ENCODE measurements at places on chromosomes 2 and 18. TPM values are rescaled to one million over a fixed set of nuclear protein-coding genes. Genes with fewer than 3 reads are reported as not detected.

TOGARAM2 gene
- polyA plus RNA-seq, result 0.83 TPM

DNA sequence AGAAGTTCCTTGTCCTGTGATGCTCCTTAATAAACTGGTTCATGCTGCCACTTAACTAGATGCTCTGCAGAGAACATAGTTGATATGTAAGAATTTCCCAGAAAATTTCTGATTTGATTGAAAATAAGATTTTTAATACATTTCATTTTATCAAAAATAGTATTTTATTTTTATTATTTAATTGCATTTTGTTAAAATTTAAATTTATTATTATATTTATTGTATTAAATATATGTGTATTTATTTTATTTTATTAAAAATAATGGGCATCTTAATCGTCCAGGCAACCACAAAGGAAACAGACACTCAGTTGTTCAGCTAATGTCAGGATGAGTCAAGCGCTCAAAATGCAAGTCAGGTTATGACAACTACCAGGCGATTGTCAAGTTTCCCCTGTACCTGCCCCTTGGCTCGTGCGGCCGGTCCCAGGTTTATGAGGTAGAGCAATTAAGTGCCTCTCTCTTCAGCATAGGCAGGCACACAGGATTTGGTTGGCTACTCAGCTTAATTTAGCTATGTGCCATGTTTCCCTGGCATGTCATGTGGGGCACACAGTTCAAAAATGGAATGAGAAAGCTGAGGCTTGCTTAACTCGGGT is 361.2 kb downstream of the RND3 start:
- DNase-seq, result no peak

DNA sequence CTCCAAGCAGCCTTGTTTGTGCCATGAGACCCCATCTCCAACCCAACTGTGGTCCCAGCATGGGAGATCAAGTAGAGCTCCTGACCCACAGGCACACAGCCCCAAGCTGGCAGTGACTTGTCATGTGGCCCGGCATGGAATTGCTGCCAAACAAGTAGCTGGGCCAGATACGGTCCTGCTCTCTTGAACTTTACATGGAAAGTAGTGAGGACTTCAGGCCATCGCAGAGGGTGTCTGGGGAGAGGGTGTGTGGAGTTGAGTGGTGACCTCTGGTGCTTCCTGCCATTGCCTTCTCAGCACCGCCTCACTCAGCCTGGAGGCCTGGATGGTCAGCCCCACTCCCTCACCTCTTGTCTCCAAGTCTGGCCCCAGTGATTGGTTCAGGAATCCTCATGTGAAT is 10.9 kb upstream of the SLC4A3 start:
- DNase-seq, result no peak

CHCHD5 gene
- polyA plus RNA-seq, result 37.7 TPM

GRCh38 chr2:128644718-128645256 is 326.1 kb upstream of the HS6ST1 start:
- DNase-seq, result no peak

IL1RN gene
- polyA plus RNA-seq, result 2.7 TPM

DNA sequence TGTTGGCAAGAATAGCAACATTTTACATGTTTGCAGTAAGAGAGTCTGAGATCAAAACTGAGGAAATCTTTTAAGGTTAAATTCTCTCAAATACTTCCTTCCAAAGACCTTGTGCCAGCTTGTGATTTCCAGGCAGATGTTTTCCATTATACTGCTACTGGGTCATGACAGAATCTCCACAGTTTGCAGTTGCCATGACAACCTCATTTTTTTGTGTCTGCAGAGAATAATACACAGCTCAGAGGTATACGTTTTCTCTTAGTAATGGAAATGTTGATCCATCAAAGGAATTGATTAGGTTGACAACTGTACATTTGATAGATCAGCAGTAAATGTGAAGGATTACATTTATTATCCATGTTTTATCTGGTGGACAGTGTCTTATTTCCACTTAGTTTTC is 29.1 kb upstream of the CSRNP3 start:
- peak; percentile 70 for DNase-seq

ZNF2 gene
- 8.6 TPM for polyA plus RNA-seq

- no peak for DNase-seq
These were observed 79.9 kb downstream of the NYAP2 start for GRCh38 chr2:225479386-225479785.

NEU2 gene
- not detected for polyA plus RNA-seq

GRCh38 chr2:17869128-17869527 is 9.3 kb upstream of the KCNS3 start:
- DNase-seq, result no peak

FBXO48 gene
- polyA plus RNA-seq, result 2.5 TPM

- no peak for DNase-seq
These were observed 177.8 kb downstream of the SLC39A10 start for GRCh38 chr2:195834836-195835235.

DNA sequence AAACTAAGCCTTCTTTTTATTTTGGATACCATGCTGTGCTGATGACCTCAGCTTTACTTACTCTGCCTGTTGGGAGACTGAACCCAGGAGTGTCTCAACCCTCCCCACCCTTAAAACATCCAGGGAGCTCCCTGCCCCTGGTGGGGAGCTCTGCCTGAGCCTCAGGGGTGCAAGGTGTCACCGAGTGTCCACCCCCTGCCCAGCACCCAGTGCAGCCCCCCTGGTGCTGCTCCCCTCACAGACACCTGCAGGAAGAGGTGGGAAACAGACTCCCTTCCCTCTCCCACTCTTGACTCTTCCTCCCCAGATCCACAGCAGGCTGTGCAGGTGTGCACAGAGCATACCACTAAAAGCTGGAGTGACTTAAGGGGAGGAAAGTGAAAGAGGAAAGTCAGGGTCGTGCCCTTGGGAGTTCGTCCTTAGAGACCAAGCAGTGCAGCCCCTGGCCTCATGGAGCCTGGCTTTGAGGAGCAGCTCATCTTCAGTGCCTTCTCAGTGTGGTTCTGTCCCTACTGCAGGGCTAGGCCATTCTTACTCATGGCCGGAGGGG is 51.3 kb downstream of the MYO7B start:
- no peak for DNase-seq

GRCh38 chr2:227325839-227326195 is 766 bp downstream of the MFF start:
- DNase-seq, result peak; percentile 33

RAB17 gene
- polyA plus RNA-seq, result 22.3 TPM

GRCh38 chr2:62219407-62220159 is 23.7 kb downstream of the B3GNT2 start:
- DNase-seq, result no peak

GRCh38 chr2:159960414-159960813 is 102.0 kb downstream of the PLA2R1 start:
- no peak for DNase-seq

DNA sequence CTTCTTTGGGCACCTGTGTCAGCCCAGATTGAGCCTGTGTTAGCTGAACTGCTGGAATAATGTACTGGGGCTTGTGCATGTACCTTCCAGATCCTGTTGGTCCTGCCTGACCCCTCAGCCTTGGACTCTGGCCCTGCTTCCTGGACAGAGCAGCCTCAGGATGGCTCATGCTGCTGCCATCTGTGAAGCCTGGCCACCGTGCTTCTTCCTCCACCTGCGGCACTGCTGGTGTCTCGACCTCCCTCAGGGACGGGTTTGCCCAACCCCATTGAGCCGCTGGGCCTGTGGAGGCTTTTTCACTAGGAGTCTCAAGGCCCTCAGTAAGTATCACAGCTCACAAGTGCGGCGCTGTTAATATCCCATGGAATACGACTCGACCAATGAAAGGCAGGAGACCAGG is 342.7 kb downstream of the TGIF1 start:
- no peak for DNase-seq

DNA sequence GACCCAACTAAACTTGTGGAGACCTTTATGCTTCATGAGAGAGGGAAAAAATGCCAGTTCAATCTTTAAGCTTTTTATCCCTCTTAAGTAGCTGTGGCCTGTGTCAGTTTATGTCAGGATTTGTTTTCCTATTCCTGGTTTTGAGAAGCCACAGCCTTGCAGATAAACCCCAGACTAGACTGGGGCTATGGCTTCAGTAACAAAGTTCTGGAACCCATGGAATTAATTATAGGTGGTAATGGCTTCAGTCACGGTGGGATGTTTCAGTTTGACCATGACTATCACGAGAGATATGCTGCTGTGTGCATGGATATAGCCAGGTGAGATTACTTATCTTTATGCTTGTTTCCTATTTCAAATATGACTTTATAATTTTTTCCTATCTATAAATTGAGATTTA is 134.8 kb downstream of the RAPGEF4 start:
- DNase-seq, result no peak

DNA sequence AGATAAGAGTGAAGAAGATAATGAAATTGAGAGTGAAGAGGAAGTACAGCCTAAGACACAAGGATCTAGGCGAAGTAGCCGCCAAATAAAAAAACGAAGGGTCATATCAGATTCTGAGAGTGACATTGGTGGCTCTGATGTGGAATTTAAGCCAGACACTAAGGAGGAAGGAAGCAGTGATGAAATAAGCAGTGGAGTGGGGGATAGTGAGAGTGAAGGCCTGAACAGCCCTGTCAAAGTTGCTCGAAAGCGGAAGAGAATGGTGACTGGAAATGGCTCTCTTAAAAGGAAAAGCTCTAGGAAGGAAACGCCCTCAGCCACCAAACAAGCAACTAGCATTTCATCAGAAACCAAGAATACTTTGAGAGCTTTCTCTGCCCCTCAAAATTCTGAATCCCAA is 15.7 kb downstream of the MSH6 start:
- DNase-seq, result no peak

DNA sequence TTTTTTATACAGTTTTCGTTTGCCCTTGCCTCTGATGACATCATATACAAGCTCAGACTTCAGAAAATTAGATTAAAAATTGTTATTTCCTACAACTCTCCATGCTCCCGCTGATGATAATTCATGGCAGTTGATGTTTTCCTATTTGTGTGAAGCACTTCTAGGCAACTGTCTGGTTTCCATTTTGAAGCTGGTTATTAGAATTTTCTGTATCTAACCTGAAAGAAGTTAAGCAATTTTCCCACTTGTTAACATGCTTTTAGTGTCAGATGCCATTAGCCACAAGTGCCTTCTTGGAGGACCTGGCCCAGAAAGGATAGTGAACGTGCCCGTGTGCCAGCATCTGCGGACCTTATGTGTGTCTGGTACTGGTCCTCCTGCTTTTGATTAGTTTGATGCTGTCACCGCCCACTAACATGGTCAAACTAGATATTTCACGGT is 347.6 kb upstream of the RAB12 start:
- no peak for DNase-seq

- no peak for DNase-seq
These were observed 141.8 kb upstream of the ALKAL2 start for GRCh38 chr2:429575-430254.

SUMO1 gene
- polyA plus RNA-seq, result 171 TPM

COL4A4 gene
- polyA plus RNA-seq, result 40.6 TPM

DNA sequence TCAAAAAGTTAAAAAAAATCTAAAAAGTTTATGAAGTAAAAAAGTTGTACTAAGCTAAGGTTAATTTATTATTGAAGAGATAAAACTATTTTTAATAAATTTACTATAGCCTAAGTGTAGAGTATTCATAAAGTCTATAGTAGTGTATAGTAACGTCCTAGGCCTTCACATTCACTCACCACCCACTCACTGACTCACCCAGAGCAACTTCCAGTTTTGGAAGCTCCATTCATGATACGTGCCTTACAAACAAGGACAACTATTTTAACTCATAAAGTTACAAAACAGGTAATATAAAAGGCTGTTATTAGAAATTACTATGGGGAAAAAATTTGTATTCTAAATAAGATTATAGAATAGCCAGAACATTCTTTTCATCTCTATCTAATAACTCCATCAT is 158.9 kb upstream of the FN1 start:
- DNase-seq, result no peak

GRCh38 chr2:66233981-66234380 is 200.9 kb upstream of the MEIS1 start:
- DNase-seq, result no peak
